Vagina (tissue), 2 donors: ENCODE measurements at places on chromosomes 7 and 10. TPM values are rescaled to one million over a fixed set of nuclear protein-coding genes. Genes with fewer than 3 reads are reported as not detected.

Gene JCAD
- 40.3 TPM for total RNA-seq

Gene REPIN1
- 49.4 TPM for total RNA-seq

Gene TYW1B
- total RNA-seq: 6.9 TPM

DNA sequence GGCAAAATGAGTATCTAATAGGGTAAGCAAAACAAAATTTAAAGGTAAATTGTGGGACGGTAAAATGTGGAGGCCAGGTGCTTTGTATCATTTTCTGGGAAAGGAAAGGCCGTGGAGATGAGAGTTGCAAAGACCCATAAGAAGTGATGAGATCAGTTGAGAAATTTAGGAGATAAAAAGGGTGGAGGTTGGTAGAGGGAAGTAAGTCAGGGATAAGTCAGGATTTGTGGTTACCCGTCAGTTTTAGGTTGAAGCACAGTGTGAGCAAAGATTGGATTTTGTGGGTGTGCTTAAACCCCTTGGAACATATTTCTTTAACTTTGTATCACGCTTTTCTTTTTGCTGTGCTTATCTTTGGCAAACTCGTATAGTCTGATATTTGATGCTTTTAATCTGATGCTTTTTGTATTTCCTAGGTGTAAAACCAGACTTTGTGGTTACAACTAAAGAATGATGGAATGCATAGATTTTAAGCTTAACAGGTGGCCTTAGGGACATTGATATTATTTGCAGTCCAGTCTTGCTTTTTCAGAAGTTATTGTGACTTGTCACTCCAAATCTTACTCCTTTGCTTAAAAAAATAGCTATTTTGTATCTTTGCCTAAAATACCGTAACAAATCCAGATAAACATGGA lies 1.2 kb downstream of the BTRC start:
- peaks cover 11% of the 10 kb centered on the region for H3K4me1 ChIP-seq
- peak overlapping the region; percentile 79 for H3K4me3 ChIP-seq
- peak overlapping the region; percentile 86 for H3K27ac ChIP-seq
- H3K36me3 ChIP-seq: no peaks in the 10 kb centered on the region
- H3K27me3 ChIP-seq: no peaks in the 10 kb centered on the region
- DNase-seq: no peak

DNA sequence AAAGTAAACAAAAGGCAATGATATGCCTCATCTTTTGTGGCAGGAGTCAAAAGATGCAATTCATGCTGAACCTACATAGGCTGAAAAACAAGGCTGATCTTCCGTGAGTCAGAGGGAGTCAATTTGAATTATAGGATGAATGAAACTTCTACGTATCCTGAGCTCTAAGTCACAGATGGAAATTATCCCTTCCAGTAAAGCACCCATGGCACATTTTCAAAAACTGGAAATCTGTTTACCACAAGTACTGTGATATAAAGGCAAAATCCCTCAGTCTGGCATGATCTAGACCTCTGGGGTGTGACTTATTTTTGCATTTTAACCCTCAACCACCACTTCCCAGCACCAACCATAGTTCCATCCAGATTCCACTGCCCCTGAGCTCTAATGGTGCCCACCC lies 69.6 kb downstream of the NRG3 start:
- no peaks in the 10 kb centered on the region for H3K4me1 ChIP-seq
- no peak for DNase-seq
- no peaks in the 10 kb centered on the region for H3K27me3 ChIP-seq
- no peak overlapping the region for H3K4me3 ChIP-seq

GRCh38 chr10:82277591-82277990 lies 402.6 kb downstream of the NRG3 start:
- H3K4me1 ChIP-seq: no peaks in the 10 kb centered on the region
- H3K27me3 ChIP-seq: no peaks in the 10 kb centered on the region
- H3K36me3 ChIP-seq: no peaks in the 10 kb centered on the region
- DNase-seq: no peak
